ENCODE measurements at places on chromosomes 4 and X.
A peak's percentile ranks its signal among the peaks of the same experiment; 100 is the strongest.

DNA sequence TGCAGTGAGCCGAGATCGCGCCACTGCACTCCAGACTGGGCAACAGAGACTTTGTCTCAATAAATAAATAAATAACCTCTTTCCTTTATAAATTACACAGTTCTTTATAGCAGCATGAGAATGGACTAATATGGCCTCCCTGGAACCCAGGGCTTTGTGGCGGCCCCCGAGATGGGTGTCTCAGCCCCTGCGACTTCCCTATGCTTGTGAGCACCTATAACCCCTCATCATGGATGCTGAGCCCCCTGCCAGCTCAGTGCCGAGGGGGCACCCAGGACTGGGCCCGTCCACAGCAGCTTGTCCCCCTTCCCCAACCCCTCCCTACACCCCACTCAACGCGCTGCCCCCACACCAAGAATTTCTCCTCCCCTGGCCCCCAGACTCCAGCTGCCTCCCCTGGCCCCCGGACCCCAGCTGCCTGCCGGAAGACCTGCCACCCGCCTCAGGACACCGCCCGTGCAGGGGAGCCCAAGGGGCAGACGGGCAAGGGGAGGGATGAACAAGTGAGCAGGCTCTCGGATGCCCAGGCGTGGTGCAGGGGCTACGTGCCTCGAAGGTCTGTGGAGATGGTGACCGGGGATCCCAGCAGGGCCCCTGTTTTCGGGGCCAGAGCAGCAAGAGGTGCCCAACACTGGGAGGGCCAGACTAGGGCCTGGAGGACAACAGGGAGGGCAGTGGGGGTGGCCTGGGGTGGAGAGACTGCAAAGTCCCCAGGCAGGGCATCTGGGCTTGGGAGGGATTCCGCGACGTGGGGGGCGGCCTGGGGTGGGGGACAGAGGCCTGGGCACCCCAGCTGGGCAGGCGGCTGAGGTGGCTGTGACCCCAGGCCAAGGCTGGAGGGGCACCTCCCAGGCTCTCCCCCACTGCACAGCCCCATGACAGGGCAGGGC, 74.0 kb downstream of the FAM53A start:
- no peak for DNase-seq

- DNase-seq = no peak
Measured at GRCh38 chr4:167101035-167101434, 133.3 kb downstream of the SPOCK3 start.

DNA sequence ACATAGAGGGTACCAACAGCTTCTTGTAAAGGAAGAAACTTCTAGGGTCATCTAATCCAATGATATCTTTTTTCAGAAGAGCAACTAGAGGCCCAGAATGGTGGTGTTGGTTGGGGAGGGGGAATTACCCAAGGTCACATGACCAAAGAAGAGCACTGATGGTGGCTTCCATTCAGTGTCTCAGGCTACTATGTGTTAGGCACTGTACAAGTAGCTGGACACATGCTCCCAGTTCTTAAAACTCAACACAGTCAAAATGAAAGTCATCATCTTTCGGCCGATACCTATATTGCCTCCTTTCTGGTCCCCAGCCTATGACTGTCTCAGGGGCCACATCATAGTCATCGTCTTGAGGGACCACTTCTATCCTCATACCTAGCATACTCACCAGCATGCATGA, 88.1 kb downstream of the ARHGAP6 start:
- no peak for DNase-seq

DNA sequence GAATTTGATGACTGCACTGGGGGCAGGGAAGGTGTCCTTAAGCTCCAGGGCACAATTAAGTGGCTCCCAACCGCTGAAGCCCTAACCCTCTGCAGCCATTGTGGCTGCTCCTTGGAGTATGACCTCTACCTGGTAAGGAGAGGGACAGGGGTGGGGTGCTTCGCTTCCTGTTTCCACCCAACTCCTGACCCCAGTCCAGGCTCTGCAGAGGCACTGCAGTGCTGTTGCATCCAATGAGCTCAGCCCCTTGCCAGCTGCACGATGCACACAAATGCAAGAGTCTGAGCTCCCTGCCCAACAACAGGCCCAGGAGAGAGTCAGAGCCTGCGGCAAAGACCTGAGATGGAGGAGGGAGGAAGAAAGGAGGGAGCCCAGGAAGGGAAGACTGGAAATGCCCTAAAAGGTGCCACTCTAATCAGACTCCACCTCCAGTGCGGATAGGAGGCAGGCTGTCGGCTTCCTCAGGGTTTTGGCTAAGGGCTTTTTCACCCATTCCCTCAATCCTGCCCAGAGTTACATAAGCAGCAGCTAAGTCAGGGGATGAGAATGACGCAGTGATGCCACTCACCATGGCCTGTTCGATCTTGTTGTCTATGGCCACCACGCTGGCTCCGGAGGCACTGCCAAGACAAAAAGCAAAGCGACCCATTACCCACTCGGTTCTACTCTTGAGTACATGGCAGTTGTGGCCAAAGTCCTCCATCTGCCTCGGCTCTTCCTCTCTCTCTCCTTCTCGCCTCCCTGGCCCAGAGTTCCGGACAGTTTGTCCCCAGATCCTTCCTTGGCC, 60.1 kb downstream of the TSC22D3 start:
- peak; percentile 14 for DNase-seq

GRCh38 chrX:45554736-45555135, 354.1 kb upstream of the DIPK2B start:
- no peak for DNase-seq

DNA sequence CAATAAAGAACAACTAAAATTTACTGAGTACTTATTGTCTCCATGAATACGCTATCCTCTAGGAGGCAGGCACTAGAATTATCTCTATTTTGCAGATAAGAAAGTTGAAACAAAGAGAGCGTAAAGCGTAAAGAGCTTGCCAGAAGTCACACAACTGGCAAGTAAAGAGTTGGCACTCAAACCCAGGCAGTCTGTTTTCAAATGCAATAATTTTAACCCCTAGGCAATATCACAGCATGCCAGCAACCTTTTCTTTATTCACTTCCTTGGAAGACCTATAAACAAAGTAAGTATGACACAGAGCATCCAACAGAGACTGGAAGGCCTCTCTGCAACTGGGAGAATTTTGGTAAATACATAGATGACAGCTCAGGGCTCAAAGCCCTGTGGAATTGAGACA, 23.2 kb upstream of the AMELX start:
- no peak for DNase-seq

- DNase-seq = no peak
Measured at GRCh38 chr4:65126200-65126599, 544.1 kb downstream of the EPHA5 start.

- no peak for DNase-seq
Measured at GRCh38 chr4:110795971-110796370, 173.1 kb upstream of the PITX2 start.

- DNase-seq = no peak
Measured at GRCh38 chrX:4936315-4936714, 1222.9 kb upstream of the PRKX start.

GRCh38 chrX:108699368-108699767, 37.0 kb downstream of the IRS4 start:
- no peak for DNase-seq

DNA sequence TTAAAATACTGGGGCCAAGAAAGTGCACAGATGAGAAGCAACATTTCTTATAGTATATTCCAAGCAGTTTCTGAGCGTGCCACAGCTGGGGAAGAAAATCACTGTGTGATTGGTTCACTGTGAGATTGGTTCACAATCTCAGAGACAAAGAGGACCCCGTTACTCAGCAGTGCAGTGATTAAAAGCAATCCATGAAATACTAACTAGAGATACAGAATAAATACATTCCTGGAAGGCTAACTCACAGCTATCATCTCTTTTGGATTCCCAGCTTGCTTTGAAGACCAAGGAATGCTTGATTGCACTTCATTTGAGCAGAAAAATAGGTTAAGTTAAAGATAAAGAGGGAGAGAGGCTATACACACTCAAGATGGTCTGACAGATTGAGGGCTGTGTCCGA, 132.1 kb upstream of the RAPGEF2 start:
- no peak for DNase-seq

DNA sequence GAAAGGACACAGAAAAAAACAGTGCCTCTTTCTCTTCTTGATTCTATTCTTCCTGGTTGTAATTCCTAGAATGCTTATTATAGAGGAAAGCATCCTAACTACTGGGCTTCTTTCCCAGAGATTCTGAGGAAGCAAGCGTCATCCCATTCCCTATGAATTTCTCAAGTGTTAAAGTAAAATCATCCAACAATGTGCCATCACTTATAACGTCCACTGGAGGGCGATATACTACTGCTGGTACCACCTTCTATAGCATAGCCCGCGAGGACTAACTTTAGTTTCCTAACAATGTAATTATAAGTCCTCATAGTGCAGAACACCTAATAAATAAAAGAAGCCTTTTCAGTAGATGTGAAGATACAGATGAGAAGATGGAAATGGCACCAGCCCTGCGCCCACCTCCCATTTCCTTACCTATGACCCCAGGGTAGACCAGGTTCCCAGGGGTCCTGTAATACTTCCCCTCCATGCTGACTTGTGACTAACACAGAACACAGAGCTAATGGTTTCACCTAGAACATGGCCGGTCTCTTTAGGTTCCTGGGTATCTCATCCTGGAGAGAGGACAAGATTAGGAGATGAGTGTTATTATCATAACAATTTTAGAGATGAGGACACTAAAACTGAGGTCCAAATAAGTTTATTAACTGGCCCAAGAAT, 4.2 kb downstream of the CENPVL3 start:
- peak; percentile 5 for DNase-seq

DNA sequence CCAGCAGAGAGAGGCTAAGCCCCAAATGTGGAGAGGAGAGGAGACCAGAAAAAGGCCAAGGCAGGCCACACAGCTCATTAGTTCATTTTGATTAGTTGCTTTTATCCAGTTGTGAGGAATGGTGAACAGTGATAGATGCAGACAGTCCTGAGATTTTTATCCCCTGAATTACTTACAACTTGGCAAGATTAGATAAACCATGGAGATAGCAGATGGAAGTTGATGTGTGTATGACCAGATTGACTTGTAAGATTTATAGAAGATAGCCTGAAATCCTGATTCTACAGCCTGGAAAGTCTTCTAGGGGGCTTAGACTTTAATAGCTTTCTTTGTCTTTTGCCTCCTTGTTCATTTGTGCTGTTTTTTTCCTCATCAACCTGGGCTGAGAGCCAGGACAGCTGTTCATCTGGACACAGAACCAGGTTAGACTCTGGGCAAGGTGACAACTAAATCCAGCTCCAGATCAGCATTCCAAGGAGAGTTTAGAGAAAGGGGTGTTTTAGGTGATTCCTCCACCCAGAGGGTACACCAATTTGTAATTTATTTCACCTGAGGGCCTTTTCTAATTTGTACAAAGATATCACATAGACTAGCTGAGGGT, 215.5 kb downstream of the SPATA18 start:
- no peak for DNase-seq

GRCh38 chr4:79689740-79690139, 281.7 kb upstream of the GK2 start:
- DNase-seq = no peak

- no peak for DNase-seq
Measured at GRCh38 chr4:54586320-54586955, 71.3 kb upstream of the KIT start.

- no peak for DNase-seq
Measured at GRCh38 chr4:100838286-100838685, 320.5 kb upstream of the EMCN start.

GRCh38 chr4:105741548-105741947, 33.0 kb downstream of the GSTCD start:
- no peak for DNase-seq

DNA sequence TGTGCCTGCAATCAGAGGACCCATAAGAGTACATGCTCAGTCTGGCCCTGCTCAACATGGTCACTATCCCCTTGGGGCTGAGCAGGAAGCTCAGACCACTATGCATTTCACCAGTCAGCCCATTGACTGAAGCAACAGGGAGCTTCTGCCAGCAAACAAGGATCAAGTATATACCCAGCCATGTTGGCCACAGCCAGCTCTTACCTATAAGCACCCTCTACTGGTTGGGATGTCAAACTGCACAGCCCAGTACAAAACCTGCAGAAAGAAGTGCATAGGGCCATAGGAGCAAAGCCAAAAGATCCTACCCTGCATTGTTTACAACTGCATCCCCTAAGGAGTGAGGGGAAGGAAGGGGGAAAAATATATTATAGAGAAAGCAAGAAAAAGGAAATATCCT, 214.4 kb upstream of the CPEB2 start:
- DNase-seq = no peak

DNA sequence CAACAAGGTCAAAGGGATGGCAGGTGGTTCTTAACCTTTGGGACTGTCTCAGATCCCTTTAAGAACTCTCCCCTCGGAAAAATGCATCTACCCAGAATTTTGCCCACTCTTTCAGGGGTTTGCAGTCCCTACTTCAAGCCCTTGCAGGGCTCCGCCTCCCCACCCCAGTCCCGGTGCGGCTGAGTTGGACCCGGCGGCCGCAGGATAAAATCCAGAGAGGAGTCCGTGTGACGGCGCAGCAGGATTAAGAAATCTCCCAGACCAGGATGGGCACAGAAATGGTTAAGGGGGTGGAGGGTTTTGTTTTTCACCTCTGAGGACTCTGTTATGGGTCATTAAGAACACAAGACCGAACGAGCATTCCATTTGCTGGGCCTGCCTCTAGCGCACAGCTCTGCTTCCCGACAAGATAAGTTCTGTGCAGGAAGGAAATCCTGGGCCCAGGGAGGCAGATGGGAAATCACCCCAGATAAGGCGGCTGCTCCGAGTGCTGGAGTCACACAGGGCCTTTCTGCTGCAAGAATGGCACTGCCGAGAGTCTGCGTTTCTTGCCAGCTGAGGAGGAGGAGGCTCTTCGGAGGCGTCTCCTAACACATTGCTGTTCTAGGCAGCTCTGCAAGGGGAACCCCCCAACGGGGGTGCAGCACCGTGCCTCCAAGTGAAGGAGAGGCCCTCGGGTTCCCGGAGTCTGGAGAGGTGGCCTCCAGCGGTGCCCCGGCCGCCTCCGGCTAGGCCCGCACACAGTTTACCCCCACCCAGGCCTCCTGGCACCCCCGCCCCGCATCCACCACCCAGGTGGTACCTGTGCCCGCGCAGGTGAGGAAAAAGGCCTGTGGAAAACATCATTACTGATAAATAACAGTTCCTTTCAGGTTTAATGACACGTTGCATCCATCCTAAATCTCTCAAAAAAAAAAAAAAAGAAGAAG, 277.6 kb downstream of the BCOR start:
- no peak for DNase-seq

- DNase-seq = no peak
Measured at GRCh38 chr4:56086073-56086541, 137.4 kb downstream of the CEP135 start.

- DNase-seq = no peak
Measured at GRCh38 chr4:127586922-127587571, 45.7 kb upstream of the INTU start.

- peak; percentile 72 for DNase-seq
Measured at GRCh38 chr4:83083925-83084475, 30.5 kb downstream of the PLAC8 start.

GRCh38 chr4:107988763-107989035, 990 bp upstream of the HADH start:
- no peak for DNase-seq

DNA sequence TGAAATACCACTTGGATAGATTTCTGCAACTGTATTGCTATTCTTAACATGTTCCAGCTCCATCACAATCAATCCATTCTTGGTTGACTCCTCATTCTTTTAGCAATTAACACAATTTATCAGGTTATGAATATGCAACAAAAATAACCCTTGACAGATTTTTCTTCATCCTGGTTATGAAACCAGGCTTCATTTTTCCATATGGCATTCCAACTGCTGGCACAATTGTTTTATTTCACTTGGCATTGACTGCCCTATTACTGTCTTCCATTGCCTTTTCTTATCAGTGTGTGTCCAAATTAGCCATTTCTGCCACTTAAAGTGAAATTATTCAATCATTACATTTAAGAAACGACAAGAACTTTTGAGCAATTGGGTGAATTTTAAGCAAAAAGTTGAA, 388.8 kb upstream of the EPHA5 start:
- DNase-seq = no peak
